DMS 273 treated with DMSO at 0.1 percent for 48 hours (cell line): ENCODE measurements at places on chromosomes 1 and 21.

GRCh38 chr1:179632868-179633267 lies 41.2 kb downstream of the TDRD5 start:
- no peak for DNase-seq

GRCh38 chr1:156376958-156377919 lies 8.2 kb downstream of the RHBG start:
- no peak for DNase-seq

GRCh38 chr1:24254783-24255182 lies 64.4 kb upstream of the GRHL3 start:
- DNase-seq, result no peak

- no peak for DNase-seq
Measured at GRCh38 chr1:47650205-47650604, 212.4 kb downstream of the FOXD2 start.

DNA sequence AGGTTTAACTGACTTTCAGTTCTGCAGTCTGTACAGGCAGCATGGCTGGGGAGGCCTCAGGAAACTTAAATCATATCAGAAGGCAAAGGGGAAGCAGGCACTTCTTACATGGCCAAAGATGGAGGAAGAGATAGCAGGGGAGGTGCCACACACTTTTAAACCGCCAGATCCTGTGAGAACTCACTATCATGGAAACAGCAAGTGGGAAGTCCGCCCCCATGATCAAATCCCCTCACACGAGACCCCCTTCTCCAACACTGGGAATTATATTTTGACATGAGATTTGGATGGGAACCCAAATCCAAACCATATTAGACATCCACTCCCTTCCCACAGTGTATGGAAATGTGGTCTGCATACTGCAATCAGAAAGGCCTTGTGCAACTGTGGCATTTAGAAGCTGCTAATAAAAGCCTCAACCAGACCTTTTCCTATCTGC lies 148.2 kb downstream of the FCRL5 start:
- no peak for DNase-seq

- no peak for DNase-seq
Measured at GRCh38 chr1:110916669-110917306, 43.8 kb downstream of the CD53 start.

DNA sequence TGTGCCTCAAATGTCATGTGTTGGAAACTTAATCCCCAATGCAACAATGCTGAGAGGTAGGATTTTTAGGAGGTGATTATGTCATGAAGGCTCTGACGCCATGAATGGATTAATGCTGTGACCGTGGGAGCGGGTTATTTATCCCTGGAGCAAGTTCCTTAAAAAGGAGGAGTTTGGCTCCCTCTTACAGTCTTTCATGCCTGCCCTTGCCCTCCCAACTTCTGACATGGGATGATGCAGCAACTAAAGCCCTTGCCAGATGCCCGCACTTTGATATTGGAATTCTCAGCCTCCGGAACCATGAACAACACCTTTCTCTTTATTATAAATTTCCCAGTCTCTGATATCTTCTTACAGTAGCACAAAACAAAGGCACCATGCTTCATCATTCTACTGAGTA lies 685.3 kb upstream of the CHRM3 start:
- no peak for DNase-seq
